ENCODE measurements at places on chromosomes 3 and 15.

- no peak for DNase-seq
Measured at GRCh38 chr3:5186858-5187155, 700 bp upstream of the EDEM1 start.

DNA sequence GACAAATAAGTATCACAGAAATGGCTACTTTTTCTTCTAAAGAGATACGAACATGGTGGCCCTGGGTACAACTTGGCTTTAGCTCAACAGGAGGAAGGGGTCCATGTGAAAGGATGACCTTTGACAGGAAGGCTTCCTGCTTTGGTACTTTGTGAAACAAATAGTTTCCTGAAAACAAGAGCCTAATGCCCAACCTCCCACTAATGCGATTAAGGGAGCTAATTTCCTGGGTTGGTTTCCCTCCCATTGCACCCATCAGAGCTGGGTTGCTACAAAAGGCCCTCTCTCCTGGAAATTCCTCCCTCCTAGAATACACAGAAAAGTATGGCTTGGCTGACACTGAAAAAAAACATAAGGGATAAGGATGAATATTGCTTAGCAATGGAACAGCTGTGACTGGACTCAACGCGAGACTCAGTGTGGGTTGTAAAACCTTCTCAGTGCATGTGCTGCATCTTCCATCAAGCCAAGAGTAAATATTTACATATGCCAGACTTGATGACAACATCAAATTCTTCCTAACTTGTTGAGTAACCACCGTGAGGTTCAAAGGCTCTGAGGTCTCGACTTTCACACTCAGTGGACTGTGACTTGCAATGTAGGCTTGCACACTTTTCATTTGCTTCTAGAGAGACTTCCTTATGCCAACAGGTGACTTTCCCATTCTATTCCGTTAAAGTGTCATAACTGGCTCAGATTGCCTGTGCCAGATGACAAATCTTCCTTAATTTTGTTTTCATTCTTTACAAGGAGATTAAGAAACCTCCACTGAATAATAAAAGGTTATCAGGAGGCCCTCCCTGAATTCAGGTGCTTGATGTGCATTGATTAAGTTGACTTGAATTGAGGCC, 60.1 kb downstream of the ADAMTS9 start:
- DNase-seq: no peak

DNA sequence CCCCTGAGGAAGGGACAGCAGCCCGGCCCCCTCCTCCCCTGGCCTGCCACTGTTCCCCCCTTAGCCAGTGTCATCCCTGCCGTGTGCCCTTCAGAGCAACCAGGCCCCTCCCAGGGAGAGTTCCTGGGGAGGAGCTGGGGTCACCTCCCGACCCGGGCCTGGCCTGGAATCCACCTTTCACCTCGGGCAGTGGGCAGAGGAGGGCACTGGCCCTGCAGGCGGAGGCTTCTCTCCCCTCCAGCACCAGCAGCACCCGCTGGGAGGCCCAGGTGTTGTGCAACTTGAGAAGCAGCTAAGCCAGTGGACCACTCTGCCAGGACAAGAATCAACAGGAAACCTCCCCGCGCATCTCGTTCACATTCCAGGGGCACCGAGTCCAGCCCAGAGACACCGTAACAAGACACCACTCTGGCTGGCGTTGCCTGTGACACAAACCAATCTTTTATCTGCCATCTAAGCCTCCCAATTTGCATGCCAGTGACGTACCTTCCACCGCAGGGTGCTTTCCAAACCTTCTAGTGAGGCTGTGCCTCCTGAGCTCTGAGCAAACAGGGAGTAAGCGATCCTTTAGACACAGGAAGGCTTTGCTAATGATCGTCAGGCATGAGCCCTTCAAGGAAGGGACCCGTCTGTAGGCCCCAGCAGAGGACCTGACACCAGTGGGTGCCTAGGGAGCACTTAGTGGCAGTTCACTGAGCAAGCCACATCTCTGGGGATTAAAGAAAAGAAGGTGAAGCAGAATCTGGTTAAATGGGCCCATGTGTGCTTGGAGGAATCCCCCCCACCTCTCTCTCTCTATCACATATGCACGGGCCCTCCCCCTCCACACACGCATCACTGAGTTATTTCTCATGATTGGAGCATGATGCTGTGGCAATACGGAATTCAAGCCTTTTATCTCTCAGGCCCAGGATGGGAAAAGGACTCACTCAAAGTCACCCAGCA, 98.9 kb upstream of the TLE3 start:
- peak; percentile 97 for DNase-seq

- DNase-seq: no peak
Measured at GRCh38 chr15:70658641-70659040, 104.7 kb downstream of the UACA start.

GRCh38 chr15:98785807-98786621, 137.7 kb downstream of the IGF1R start:
- DNase-seq: peak; percentile 97

All from NCI-H524 treated with DMSO at 0.1 percent for 48 hours (cell line).